ENCODE measurements at places on chromosomes 4 and X.

DNA sequence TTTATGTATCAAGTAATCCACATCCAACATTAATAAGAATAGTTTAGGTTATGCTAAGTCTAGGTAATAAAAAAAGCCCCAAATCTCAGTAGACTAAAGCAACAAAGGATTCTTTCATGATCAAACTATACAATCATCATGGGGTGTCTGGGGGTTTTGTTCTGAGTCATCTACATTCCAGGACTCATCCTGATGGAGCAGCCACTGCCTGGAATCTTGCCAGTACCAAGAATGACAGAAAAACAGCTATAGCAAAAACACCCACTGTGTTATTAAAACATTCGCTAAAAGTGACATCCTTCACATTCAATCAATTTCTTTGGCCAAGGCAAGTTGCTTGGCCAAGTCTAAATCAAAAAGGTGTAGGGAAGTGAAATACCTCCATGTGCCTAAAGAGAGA lies 3.9 kb upstream of the ARHGEF38 start:
- no peak for DNase-seq

- no peak for DNase-seq
These were observed 359.8 kb downstream of the DMD start for GRCh38 chrX:32851556-32851955.

DNA sequence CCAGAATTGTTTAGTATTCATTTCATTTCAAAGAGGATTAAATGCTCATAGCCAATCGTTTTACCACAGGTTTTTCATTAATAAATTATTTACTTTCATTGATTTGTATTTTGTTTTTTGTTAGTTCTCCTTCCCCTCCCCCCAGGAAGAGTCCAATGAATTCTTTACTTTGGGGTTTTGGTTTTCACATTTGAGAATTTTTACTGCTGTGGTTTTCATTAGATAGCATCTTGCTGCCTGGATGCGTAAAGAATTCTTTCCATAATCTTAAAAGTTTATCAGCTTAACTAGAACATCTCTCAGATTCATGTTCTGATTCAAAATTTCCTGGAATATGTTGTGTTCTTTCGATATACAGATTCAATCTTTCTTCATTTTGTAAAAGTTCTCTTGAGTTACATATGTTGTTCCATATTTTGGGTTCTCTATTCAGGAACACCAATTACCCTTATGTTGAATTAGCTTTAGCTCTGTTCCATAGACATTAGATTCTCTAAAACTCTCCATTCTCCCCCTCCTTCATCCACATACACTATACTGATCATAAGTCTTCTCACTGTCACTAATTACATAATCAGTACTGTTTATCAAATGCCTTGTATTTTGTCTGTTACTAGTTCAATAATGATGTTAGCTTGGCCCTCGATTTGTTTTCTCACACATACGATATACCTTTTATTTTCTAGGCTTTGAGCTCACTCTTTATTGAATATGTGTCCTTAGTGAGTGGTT lies 184.4 kb downstream of the CAMK2D start:
- DNase-seq, result no peak

DNA sequence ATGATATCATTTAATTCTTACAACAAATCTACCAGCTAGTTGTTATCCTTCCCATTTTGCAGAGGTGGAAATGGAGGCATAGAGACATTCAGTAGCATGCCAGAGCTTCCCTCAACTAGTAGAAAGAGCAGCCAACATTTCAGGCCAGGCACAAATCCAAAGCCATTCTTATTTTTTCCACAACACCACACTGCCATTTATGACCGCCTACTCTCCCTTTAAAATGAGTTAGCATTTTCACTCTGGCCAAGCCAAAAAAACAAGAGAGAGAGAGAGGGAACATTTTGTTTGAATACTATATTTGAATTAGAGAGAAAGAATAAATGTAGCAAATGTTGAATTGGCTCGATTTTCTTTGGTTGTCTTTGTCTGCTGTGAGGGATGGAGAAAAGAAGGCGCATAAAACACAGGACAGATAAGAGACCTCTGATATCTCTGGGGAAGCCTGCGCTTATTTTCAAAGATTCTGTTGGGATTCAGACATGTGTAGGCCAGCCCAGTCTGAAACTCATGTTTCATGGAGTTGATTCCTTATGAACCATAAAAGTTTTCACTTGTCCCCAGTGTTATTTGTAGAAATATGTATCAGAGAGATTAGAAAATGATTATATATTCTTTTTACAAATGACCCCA lies 265.7 kb downstream of the RAB28 start:
- no peak for DNase-seq

DNA sequence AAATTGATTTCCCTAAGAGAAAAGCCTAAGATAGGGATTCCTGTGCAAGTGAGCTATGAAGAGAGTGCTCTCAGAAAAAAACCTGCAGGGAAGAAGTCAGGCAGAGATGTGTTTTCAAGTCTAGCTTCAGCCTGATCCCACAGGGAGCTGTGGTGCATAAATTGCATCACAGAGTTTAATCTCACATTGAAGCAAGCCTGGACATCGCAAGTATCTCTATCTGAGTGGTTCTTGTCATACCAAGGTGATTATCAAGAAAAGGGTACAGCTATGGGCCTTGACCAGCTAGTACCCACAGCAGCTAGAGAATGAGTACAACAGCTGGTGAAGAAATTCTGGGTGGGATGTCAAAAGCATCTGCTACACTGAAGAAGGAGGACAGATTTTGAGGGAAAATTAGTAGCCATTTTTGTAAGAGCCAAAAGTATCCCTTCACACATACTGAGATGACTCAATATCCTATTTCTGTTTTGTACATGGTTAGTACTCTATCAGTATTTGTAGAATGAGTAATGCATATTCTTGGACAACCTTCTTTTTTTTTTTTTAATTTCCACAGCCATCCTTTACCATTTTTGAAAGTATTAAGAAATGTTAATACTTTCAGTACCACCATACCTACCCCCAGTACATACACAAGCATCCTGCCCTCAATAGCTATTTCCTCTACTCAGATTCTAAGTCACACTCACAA lies 708.9 kb downstream of the IL1RAPL1 start:
- DNase-seq, result no peak

DNA sequence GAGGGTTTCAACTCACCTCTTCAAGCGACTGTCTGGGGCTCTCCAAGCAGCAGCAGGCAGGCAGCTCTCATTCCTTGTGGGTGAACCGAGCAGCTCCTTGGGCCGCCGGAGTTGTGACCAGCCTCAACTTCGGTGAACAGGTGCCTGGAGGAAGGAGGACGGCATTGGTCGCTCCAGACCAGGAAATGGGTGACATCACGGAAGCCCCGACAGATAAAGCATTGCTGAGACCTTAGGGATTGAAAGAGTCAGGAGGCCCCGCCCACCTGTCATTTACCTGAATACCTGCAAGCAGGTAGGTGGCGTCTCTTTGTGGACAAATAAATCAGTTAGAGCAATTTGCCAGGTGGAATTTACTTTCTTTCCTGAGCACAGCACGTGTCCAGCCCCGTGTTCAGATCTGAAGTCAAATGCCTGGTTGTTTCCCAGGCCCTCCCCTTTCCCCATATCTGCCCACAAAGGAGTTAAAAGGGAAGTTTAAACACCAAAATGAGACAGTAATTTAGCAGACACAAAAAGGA lies at the start of gene LNX1:
TSS of gene LNX1 (minus strand) at position 115 of the 521 bp plus-strand sequence. CDS start 17,484 bp downstream, outside the sequence.
- peak; percentile 97 for DNase-seq

GRCh38 chr4:60250657-60251056 lies 949.5 kb upstream of the ADGRL3 start:
- DNase-seq, result no peak

DNA sequence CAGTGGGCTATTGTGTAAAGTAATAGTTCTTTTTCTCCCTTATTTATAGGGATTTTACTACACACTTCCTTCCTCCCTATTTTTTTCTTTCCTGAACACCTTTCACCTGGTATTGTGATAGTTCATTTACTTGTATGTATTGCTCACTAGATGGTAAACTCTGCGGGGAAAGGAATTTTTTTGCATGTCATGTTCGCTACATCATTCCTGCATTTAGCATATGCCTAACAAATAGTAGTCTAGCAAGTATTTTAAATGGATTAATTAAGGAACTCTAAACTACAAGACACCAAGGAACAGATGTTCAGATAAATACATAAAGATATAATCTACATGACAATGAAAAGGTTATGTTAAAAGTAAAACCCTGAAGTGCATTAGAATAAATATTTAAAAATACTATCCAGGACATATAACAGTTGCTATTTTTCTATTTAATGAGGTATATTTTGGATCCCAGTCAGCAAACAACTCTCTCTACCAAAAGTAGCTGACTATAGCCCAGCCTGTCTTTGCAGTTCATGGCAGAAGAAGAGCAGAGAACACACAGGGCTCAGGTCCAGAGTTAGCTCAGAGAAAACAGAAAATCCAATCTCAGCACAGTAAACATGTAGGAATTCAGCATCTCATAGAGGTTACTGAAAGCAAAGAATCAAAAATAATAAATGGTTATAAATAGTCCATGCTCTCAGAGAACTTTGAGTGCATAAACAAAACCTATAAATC lies 87.8 kb downstream of the PACRGL start:
- no peak for DNase-seq

- DNase-seq, result no peak
These were observed 132.9 kb downstream of the CHIC2 start for GRCh38 chr4:53931461-53931961.

DNA sequence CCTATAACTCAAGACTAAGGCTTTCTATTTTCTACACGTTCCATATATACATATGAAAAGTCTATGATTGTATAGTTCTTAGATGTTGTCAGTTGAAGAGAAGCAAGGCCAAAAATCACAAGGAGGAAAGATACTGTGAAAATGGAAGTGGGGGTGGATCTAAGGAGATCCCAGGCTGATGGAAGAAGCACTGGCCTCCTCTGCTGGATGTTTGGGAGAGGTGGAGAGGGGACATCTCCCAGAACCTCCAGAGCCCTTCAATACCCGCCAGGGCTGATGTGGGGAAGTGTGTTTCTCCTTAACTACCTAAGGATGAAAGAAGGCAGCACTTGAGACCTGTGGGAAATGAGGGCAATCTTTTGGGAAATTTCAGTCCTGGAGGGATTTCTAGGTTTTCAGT lies 67.4 kb downstream of the RASGEF1B start:
- no peak for DNase-seq

DNA sequence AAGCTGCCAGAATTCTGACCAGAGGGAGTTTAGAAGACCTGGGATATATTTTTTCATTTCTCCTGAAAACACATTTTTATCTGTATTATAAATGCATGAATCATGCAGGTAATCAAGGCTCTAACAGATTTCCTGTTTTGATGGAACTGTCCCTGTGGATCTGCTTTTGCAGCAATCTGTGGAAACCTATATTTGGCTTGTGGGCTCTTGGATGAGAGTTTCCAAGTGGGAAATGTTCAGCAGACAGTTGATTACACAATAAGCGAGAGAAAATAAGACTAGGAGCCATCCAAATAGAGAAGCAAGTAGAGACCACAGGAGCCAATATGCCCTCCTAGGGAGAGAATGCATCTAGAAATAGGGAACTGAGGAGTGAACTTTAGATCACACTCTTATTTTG lies 105.0 kb downstream of the NDST3 start:
- DNase-seq, result no peak

All from NCI-H526 (cell line).